ENCODE measurements at places on chromosomes 3 and 15.

DNA sequence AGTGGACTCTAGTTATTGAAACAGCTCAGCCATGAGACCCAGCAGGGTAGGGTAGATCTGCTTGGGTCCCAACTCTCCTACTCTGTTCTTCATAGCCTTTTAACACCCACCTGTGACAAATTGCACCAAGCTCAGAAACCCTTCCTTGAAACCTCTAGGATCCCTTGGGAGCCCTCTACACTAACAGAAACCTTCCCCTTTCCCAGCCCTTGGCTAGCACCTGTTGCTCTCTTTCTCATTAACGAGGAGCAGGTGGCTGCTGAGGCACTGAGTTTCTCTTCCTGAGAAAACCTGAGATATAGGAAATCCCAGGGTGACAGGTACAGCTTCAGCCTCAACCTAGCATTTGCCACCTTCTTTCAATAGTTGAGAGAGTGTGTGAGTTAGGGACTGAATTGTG lies 88.3 kb upstream of the CLSTN2 start:
- DNase-seq, result no peak

DNA sequence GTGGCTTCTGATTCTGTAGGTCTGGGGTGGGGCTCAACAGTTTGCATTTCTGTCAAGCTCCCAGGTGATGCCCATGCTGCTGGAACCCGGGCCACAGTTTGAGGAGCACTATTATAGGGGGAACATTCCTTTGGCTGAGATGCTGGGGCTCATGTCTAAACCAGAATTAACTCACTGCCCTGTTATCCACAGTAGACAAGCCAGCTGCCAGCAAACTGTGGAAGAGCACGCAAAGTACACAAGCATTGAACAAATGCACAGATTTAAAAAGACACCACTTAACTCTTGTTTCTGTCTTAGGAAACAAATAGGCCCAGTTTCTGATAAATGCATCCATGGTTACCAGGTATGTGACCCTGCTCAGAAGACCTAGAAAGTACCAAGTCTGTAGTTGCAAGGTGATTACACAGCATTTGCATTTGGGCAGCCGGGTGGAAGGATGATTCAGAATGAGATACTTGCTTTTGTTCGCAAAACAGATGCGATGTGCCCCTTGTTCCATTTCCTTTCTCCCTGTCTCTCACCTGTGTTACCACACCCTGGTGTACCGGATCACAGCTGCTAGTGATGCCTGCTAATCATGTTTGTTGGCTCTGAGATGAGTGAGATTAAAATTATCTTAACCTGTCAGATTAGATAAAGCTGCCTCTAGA lies 12.4 kb downstream of the GYG1 start:
- no peak for DNase-seq

GRCh38 chr3:155079468-155079745 lies 712 bp upstream of the MME start:
- DNase-seq, result no peak

GRCh38 chr3:184218814-184219213 lies 10.6 kb upstream of the VWA5B2 start:
- DNase-seq, result no peak

GRCh38 chr3:194470615-194471014 lies 16.2 kb downstream of the ATP13A3 start:
- DNase-seq, result no peak

GRCh38 chr3:126338790-126339288 lies 18.4 kb downstream of the KLF15 start:
- DNase-seq, result no peak

Measured in NCI-H510A (cell line).